ENCODE measurements at places on chromosomes 4 and X.

- no peak for DNase-seq
These were observed 35.4 kb upstream of the STS start for GRCh38 chrX:7112071-7112470.

- no peak for DNase-seq
These were observed 121.7 kb downstream of the RASGEF1B start for GRCh38 chr4:81350040-81350439.

- no peak for DNase-seq
These were observed 93.4 kb downstream of the TMA16 start for GRCh38 chr4:163587867-163588266.

- no peak for DNase-seq
These were observed 144.4 kb downstream of the PCDH18 start for GRCh38 chr4:137387924-137388323.

DNA sequence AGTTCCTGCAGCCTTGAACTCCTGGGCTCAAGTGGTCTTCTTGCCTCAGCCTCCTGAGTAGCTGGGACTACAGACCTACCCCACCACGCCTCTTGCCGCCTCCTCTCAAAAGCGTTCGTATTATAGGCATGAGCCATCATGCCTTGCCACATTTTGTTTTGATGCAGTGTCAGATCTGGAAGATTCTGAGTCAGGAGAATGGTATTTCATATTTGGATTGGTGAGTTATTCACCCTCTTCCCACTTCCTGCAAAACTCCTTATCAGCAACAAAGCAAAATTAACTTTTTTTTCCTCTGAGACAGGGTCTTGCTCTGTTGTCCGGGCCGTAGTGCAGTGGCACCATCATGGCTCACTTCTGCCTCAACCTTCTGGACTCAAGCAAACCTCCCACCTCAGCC is 29.6 kb downstream of the REST start:
- DNase-seq: no peak

GRCh38 chr4:58606303-58606702 is 1496.1 kb upstream of the IGFBP7 start:
- DNase-seq: no peak

DNA sequence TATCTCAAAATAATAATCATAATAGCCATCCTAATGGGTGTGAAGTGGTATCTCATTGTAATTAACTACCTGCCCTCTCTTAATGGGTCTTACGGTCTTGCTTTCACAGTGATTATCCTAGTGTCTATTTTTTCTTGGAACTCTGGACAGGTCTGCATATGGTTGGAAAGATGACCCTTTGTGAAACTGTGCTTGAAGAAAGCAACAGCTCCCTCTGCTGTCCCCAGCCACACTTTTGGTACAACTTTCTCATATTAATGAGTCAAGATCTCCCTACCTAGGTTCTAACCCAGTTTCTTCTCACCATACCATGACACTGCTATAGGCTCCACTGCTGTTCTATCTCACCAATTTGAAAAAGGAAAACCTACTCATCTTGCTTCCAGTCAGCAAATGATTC is 2.4 kb downstream of the TFDP3 start:
- DNase-seq: no peak

GRCh38 chr4:137427411-137427810 is 104.9 kb downstream of the PCDH18 start:
- no peak for DNase-seq

GRCh38 chr4:136713140-136713539 is 819.2 kb downstream of the PCDH18 start:
- DNase-seq: no peak

GRCh38 chr4:149933883-149934282 is 118.2 kb upstream of the IQCM start:
- no peak for DNase-seq

DNA sequence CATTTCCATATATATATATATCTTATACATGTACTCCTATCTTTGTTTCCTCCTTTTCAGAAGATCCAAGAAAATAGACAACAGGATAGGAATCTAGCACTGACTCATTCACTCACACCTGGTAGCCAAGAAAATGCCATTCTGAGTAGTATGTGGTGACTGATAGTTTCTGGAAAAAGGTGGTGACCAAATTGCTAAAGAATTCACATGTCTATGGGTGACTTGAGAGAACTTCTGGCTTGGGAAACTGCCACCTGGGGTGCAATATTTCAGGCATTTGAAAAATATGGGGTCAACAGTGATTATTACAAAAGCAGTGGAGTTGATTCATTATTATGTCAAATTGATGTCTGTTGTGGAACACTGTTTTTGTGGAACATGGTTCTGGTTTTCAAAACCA is 605.1 kb downstream of the PCDH18 start:
- no peak for DNase-seq

- no peak for DNase-seq
These were observed 40.6 kb downstream of the MRPL1 start for GRCh38 chr4:77903186-77903585.

- no peak for DNase-seq
These were observed 290.5 kb downstream of the BMPR1B start for GRCh38 chr4:95048296-95048695.

GRCh38 chrX:46903458-46904242 is 8.6 kb upstream of the JADE3 start:
- peak; percentile 54 for DNase-seq

DNA sequence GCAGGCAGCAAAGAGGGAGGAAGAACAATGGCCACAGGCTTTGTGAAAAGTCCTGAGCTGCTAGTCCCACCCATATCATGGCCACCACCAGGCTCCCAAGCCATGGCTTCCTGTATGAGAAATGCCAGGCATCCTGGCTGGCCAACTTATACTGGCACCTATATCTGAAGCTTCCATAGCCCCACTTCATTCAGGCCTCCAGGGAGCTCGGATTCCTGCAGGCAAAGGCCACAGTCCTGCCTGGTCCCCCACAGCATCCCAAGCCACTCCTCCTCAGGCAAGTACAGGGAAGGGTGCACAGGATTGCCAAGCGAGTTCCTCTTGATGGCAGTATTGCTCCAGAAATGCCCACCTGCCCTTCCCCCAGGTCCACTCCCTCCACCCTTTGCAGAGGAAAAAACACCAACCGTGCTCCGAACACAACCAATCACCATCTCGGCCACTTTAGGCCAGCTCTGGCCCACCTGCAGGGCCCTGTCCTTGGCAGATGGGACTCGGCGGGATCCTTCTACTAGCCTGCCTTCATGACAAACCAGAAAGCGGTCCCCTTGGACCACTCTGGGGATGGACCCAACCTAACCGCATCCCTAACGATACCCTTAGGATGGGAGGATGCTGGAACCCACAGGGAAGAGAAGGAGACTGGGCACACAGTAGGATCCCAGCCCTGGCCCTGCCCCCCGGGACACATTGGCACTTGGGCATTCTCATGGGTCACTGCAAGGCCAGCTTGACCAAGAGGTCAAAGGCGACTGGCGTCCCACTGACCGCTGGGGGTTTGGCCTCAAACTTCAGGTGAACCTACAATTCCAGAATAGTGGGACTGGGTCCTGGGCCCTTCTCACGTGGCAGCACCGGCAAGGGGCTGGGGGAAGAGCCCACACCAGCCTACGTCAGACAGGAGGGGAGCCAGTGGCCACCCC is 220.4 kb upstream of the AGTR2 start:
- no peak for DNase-seq

DNA sequence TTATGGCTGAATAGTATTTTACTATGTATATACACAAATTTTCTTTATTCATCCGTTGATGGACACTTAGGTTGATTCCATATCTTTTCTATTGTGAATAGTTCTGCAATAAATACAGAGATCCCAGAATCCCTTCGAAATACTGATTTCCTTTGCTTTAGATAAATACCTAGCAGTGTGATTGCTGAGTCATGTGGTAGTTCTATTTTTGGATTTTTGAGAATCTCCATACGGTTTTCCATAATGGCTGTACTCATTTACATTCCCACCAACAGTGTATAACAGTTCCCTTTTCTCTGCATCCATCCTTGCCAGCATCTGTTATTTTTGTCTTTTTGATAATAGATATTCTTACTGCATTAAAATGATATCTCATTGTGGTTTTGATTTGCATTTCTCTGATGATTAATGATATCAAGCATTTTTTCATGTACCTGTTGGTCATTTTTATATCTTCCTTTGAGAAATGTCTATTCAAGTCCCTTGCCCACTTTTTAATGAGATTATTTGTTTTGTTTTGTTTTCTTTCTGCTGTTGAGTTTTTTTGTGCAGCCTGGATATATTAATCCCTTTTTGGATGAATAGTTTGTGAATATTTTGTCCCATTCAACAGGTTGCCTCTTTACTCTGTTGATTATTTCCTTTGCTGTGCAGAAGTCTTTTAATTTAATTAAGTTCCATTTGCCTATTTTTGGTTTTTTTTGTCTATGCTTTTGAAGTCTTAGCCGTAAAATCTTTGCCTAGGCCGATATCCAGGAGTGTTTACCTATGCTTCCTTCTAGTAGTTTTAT is 466.7 kb upstream of the TENM3 start:
- DNase-seq: no peak

All from CD4-positive, alpha-beta T cell treated with Interleukin-12 subunit alpha and Interleukin-12 subunit beta, for 1 hour (primary cell).